ENCODE measurements at places on chromosomes 12 and 14.

GRCh38 chr14:50831726-50832168, 785 bp upstream of the NIN start:
- DNase-seq = no peak

DNA sequence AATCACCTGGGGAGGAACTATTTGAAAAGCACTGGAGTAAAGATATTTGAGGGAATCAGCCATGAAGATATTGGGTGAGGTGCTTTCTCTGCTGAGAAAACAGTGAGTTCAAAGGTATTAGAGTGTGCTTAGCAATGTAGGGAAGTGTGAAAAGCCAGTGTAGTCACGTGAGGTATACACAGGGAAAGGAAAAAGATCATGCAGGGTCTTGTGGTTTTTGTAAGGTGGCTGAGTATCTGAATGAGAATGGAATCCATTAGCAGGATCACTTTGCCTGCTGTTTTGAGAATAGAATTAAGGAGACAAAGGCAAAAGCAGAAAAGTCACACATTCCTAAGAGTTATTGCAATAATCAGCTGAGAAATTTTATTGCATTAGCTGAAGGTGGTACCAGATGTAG, 193.0 kb downstream of the PIK3C2G start:
- no peak for DNase-seq

DNA sequence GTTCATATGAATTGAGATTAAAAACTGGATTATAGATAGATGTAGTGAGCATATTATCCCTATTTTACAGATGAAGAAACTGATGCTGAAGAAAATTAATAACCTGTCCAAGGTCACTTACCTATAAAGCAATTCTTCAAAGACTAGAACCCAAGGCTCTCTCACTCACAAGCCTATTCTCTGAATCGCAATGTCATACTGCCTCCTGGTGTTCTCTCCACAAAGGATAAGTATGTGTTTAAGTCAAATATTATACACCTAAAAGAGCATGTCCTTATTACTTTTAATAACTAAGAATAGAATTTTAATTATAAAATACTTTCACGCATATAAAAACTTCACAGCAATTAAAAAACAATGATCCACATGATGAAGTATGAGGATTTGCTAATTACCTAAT, 721.3 kb upstream of the USP15 start:
- no peak for DNase-seq

DNA sequence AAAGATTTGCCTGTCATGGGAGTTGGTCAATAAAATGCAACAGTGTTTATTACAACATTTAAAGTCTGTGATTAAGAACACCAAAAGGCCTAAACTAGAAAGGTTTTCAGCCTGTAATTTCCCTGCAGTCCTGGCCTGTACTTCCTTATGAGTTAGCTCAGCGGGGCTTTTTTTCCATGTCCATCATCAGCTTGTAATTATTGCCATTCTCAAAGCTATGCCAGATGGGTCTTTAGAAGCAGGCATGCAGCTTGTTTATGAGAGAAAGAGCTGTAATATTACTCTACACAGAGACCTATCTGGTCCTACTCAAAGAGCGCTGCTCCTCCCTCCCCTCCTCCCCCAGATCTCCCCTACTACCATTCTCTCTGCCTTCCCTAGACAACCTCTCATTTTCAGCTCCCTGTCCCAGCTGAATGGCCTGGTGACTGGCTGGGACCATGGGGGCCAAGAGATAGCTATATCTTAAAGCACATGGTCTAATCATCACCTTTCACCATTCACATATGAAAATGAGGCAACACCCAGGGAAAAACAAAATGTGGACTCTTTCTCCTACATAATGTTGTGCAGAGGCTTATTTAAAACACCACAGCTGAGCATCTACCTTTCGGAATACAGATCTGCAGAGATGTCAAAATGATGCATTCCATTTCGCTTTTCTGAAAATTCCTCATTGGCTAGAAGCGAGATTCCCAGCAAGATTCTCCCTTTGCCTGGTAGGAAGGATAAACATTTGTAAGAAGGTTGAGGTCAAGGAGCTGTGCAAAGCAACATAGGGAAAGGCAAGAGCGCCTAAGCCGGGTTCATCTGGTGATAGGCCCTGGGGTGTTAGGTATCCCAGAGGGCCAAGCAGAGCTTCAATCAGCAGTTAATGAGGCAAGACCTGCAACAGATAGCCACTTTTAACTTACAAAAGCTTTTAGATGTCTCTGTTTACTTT, 209.7 kb upstream of the CDKN3 start:
- no peak for DNase-seq

- DNase-seq = no peak
Measured at GRCh38 chr14:21220874-21221477, 48.3 kb downstream of the HNRNPC start.

DNA sequence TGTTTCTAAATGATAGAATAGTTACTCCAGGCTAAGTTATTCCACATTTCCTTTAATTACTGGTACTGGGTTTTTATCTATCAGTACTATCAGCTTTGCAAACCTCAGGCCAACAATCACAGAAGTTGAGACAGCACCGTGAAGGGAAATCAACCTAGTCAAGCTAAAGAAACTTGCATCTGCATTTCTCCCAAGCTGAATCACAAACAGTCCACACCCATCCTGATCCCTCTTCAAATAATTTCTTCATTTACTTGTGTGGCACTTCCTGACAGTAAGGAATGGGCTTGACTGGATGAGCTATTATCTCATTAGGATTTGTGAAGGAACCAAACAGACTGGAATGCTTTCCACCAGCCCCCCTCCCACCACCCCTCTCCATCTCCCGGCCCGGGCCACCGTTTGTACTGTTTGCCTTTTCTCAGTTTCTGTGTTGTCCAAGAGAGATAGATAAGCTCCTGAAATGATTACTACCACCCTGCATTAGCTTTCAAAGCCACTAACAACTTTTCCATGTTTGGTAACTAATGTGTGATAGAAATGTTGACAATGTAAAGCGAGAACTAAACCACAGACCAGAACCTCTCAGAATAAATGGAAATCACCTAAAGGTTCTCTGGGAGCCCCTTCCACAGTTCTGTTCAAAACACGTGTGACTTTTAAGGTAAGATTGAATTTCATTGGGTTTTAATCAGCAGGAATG, 236.3 kb downstream of the SLC25A21 start:
- no peak for DNase-seq

DNA sequence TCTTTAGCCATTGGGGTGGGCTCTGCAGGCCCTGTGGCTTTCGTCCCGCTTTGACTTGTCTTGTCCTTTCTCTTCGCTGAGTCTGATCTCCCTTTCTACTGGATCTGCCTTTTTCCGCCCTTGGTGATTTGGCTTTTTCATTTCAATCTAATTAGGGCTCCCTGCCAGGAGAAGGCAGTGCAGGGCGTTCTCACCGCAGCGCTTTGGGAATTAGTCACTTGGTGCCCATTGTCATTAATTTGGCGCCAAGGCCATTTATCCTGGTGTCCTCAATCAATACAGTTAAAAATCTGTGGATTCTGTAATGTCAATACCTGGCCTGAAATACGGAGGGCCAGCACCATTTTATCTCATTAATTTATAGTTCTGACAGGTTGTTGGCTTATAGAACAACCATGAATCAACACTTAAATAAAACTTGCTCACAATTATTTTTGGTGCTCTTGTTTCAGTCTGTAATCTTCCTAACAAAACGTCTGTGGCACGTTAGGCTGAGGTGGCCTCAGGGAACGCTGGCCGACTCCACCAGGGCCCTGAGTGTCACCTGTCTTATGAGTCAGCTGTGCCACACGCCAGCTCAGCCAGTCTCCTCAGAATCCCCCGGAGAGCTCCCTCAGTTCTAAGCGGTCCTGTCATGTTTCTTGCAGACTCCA, 115.7 kb downstream of the BEGAIN start:
- no peak for DNase-seq

- DNase-seq = no peak
Measured at GRCh38 chr14:69708049-69708448, 58.9 kb upstream of the SRSF5 start.

DNA sequence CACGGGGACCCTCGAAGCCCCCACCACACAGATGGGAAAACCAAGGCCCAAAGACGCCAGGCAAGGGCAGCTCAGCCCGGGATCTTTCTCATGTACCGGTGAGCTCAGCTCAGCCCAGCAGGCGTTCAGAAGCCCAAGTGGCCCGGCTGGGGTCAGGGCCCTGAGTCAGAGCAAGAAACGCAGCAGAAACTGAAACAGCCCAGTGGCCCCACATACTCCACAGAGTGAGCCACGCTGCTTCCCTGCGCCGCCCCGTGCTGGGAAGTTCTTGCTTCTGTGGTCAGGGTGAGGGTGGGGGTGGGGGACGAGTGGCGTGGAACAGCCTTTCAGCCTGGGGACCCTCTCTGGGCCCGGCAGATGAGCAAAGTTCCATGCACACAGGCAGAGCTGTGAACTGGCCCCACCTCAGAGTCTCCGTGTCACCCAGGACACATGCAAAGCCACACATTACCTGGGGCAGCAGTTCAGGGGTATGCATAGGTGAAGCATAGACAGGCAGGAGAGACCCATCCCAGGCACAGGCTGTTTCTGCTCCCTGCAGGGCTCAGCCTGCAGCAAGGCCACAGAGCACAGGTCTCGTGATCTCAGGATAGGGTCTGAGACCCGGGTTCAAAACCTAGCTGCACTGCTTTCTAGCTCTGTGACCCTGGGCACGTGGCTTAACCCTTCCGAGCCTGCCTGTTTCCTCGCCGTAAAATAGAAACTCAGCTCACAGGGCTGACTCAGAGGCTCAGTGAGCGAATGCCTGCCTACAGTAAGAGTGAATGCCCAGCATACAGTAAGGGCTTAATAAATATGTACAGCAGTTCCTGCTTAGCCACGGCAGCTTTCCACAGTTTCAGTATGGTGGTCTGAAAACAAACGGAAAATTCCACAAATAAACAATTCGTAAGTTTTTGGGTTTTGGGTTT, 21.6 kb downstream of the NCOR2 start:
- DNase-seq = peak; percentile 69

GRCh38 chr12:117733549-117733805, 235.3 kb downstream of the KSR2 start:
- DNase-seq = no peak

- DNase-seq = no peak
Measured at GRCh38 chr12:66676241-66676640, 2.6 kb downstream of the GRIP1 start.

- DNase-seq = no peak
Measured at GRCh38 chr14:65110525-65110924, 8.2 kb upstream of the MAX start.

GRCh38 chr14:58298477-58299400, at the start of gene ARID4A:
Gene ARID4A, plus strand, starts transcription at chr14:58298555. Its CDS starts 1,300 bp downstream, at chr14:58299855.
- peak; percentile 78 for DNase-seq

GRCh38 chr12:5912437-5913334, 32.4 kb downstream of the ANO2 start:
- DNase-seq = no peak

DNA sequence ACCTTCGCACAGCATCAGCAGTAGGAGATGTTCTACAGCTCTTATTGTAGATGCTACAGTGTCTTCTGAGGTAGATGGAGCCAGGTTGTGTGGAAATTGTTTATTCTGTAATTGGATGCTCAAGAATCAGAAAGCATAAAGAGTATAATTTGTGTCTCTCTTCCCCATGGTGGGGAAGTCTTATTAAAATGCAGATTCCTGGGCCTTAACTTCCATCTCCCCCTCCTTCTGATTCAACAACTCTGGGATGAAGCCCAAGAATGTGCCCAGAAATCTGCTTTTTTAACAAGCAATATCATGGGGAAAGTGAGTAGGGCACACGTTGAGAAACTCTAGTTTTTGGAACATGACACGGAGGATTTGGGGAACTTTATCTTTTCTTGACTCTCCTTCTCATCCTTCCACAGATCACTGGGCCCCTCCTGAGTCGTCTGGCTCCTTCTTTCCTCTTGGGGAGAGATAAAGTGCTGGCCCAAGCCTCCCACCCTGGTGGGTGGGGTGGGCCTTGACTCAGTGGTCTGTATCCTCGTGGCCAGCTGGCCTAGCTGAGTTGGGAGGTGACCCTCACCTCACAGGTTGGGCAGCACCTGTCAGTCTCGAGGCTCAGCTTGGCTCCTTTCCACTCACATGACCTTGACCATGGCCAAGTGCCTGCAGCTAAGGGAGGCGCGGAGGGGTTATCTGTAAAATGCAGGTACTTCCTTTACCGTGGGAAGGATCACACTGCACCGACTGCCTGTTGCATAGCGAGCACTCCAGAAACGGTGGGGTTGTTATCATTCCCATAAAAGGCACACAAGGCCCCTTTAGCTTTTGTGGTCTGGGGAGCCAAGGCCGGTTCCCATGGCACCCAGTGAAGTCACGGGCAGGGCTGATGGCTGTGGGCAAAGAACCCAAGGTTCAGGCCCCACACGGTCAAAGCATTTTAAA, 141.9 kb downstream of the CHST11 start:
- DNase-seq = no peak

DNA sequence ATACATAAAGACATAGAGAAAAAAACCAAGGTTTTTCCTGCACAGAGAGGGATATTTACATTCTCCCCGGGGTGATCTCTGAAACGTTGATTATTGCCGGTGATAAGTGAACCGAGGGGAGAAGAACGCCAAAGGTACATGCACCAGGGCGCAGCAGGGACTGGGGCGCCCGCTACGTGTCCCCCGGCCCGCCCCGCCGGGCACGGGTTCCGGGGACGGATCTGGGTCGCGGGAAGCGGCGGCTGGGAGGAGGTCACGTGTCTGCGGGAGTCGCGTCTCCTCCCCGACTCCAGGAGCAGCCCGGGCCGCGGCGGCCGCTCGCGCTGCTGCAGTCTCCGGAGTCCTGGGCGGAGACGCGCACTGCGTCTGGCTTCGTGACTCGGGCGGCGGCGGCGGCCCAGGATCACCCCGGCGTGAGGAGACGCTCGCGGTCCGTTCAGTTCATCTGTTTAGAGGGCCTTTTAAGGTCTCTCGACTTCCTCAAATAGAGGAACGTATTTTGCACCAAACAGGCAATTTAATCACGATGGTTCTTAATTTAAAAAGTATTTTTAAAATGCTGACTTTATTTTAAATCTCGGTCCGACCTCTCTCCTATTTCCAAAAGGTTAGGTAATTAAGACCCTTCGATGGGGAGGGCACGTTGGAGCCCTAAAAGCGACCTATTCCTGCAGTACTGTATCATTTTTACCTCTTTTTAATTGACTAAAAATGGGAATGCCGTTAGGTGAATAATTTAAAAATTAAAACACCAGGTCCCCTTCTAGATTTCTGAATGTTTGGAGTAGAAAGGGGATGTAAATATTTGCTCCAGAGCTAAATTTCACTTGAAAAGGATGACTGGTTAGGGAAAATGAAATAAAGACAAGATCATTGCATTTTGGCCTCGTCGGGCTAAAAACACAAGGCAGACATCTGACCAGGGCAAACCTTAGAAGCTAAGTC, 1.8 kb upstream of the BHLHE41 start:
- peak; percentile 51 for DNase-seq

- DNase-seq = peak; percentile 85
Measured at GRCh38 chr12:105235732-105236476, at the start of gene APPL2. Gene APPL2, minus strand, starts transcription at chr12:105236174. Its CDS starts 162 bp downstream, at chr12:105236012.

DNA sequence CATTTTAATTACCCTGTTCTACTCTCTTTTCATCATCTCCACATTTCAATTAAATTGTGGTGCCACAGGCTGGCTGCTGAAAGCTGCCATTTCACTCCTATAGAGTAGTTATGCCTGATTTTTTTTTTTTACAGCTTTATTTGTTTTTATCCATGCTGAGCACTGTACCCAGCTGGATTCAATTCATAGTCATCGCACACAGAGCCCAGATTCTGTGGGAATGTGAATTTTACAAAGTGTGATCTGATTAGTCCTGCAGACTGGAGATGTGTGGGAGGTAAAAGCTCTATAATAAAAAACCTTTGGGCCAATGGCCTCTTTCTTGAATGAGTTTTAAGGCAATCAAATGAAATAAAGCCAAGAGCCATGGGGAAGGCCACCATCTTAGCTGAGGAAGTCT, 190.2 kb downstream of the ANO4 start:
- no peak for DNase-seq

All from activated CD4-positive, alpha-beta T cell treated with anti-CD3 and anti-CD28 coated beads, Interleukin-2, amount 50 U/mL, for 48 hours (primary cell).